CD4-positive, alpha-beta memory T cell (primary cell): ENCODE measurements at places on chromosomes 1 and 21.
A peak's percentile ranks its signal among the peaks of the same experiment; 100 is the strongest.

GRCh38 chr1:58431901-58432620 lies 114.5 kb downstream of the OMA1 start:
- no peak overlapping the region for H3K27ac ChIP-seq
- H3K36me3 ChIP-seq = no peaks in the 10 kb centered on the region
- H3K27me3 ChIP-seq = no peaks in the 10 kb centered on the region
- no peak overlapping the region for H3K4me3 ChIP-seq
- no peak for DNase-seq

- no peak overlapping the region for H3K4me3 ChIP-seq
- no peak overlapping the region for H3K27ac ChIP-seq
- H3K4me1 ChIP-seq = no peaks in the 10 kb centered on the region
- no peaks in the 10 kb centered on the region for H3K36me3 ChIP-seq
- H3K27me3 ChIP-seq = no peaks in the 10 kb centered on the region
Measured at GRCh38 chr1:82919837-82920236, 1079.1 kb downstream of the TTLL7 start.

- no peak overlapping the region for H3K4me3 ChIP-seq
- peak overlapping the region; percentile 47 for H3K27ac ChIP-seq
- peaks cover 54% of the 10 kb centered on the region for H3K4me1 ChIP-seq
- H3K27me3 ChIP-seq = no peaks in the 10 kb centered on the region
- no peaks in the 10 kb centered on the region for H3K36me3 ChIP-seq
Measured at GRCh38 chr1:31980835-31981455, 32.7 kb upstream of the KHDRBS1 start.

DNA sequence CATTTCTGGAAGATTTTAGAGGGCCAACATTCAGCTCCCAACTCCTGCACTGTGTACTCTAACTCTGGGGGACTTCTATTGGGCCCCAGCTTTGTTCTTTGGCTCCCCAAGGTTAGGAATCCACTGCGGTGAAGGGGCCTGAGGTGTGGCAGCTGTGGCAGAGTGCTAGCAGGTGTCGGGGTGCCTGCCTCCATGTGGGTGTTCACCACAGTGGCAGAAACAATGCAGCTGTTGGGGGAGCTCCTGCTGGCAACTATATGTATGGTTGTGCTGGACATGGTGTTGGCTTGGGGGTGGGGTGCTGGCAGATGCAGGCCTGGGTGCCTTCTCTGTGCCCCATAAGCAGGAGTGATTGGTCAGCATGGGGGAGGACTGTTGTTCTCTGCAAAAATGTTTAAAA lies 95.5 kb downstream of the ST6GALNAC3 start:
- no peaks in the 10 kb centered on the region for H3K4me1 ChIP-seq
- H3K27ac ChIP-seq = no peak overlapping the region

- no peak overlapping the region for H3K4me3 ChIP-seq
- H3K27ac ChIP-seq = no peak overlapping the region
- DNase-seq = no peak
- H3K4me1 ChIP-seq = no peaks in the 10 kb centered on the region
- peaks cover 2% of the 10 kb centered on the region for H3K36me3 ChIP-seq
Measured at GRCh38 chr1:78668427-78668826, 18.8 kb downstream of the IFI44 start.

- DNase-seq = no peak
- H3K36me3 ChIP-seq = no peaks in the 10 kb centered on the region
- no peaks in the 10 kb centered on the region for H3K4me1 ChIP-seq
- no peaks in the 10 kb centered on the region for H3K27me3 ChIP-seq
- no peak overlapping the region for H3K27ac ChIP-seq
Measured at GRCh38 chr1:29577512-29577911, 341.2 kb downstream of the PTPRU start.
